ENCODE measurements at places on chromosomes 2 and 18.

DNA sequence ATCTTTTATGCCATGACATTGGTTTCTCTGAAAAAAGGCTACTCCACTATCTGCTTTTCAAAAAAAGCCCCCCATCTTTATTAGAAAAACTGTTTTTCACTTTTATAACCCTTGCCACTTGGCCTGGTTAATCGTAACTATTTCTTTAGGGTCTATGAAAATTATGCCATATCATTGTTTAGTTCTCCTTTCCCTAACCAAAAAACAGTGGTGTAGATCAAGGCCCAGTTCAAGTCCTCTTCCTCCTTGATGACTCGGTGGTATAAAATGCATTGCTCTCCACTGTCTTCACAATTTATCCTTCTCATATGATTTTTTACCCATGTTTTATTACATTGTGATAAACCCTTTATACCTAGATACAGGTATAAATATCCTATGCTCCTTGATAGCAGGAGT, 205.5 kb downstream of the ZNF521 start:
- DNase-seq = no peak

GRCh38 chr2:189997016-189997415, 65.5 kb downstream of the MSTN start:
- no peak for DNase-seq

- no peak for DNase-seq
Measured at GRCh38 chr2:236568922-236569572, 578 bp upstream of the ACKR3 start.

GRCh38 chr2:219350710-219351221, 18.2 kb upstream of the RESP18 start:
- no peak for DNase-seq

- DNase-seq = no peak
Measured at GRCh38 chr18:58496937-58497336, 132.0 kb downstream of the ALPK2 start.
